ENCODE measurements at places on chromosomes 3 and 15.

GRCh38 chr3:14097616-14098391 is 26.9 kb downstream of the CHCHD4 start:
- no peak overlapping the region for H3K4me3 ChIP-seq
- no peaks in the 10 kb centered on the region for H3K4me1 ChIP-seq
- H3K27ac ChIP-seq = no peak overlapping the region
- DNase-seq = no peak

- H3K36me3 ChIP-seq = peaks cover 11% of the 10 kb centered on the region
- H3K27me3 ChIP-seq = no peaks in the 10 kb centered on the region
- no peak overlapping the region for H3K27ac ChIP-seq
- DNase-seq = no peak
- H3K4me3 ChIP-seq = no peak overlapping the region
These were observed 8.5 kb upstream of the FANCD2 start for GRCh38 chr3:10017636-10018292.

DNA sequence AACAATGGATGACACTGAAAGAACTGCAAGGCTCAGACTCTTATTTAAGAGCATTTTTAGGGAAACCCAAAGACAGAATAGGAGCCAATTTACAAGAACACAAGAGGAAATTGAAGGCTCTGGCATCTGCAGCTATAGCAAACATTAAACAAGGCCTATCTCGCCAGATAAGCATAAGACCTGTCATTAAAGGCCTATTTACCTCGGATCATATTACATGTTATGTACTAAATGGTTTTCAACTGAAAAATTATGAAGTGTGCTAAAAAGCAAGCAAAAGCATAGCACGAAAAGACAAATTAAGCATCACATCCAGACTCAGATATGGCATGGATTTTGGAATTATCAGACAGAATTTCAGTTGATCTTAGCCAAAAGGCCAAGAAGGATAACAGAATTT is 617.1 kb downstream of the SQOR start:
- no peaks in the 10 kb centered on the region for H3K36me3 ChIP-seq
- DNase-seq = no peak
- no peak overlapping the region for H3K4me3 ChIP-seq

DNA sequence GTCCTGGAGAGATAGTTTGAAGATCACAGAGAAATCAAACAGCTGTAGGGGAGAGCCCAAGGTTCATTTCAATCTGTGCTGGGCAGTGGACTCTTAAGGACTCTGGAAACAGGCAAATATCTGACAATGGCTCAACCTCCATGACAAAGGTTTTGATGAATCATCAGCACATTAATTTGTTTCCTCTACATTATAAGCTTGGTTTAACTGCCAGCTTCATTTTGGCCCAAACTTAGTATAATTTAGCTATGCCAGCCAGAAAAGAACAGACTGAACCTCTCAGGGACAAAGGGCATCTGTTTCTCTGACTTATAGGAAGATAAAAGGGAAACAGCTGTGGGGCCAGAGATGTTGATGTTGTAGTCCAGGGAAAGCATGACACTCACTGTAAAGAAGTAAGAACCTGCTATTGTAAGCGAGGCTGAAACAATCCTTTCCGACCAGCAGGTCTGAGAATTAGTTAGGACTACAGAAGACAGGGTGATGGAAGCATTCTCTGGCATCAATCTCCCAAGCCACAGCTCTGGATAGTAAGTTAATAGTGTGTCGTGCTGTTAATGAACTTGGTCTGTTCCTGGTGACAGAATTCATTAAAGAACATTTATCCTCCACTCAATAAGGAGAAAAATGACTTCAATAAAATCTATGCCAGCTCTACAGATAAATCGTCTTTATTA is 110.1 kb downstream of the KCNMB2 start:
- H3K36me3 ChIP-seq = no peaks in the 10 kb centered on the region
- no peak overlapping the region for H3K27ac ChIP-seq
- no peaks in the 10 kb centered on the region for H3K27me3 ChIP-seq
- no peak for DNase-seq
- H3K4me1 ChIP-seq = peaks cover 9% of the 10 kb centered on the region
- no peak overlapping the region for H3K4me3 ChIP-seq

GRCh38 chr15:44811337-44811736 is 75.0 kb downstream of the TRIM69 start:
- peaks cover 8% of the 10 kb centered on the region for H3K4me1 ChIP-seq
- H3K27me3 ChIP-seq = no peaks in the 10 kb centered on the region
- H3K27ac ChIP-seq = no peak overlapping the region
- H3K4me3 ChIP-seq = no peak overlapping the region
- H3K36me3 ChIP-seq = no peaks in the 10 kb centered on the region

Measured in esophagus squamous epithelium (tissue), 5 donors.